ENCODE measurements at places on chromosomes 1 and 21.
A peak's percentile ranks its signal among the peaks of the same experiment; 100 is the strongest.

DNA sequence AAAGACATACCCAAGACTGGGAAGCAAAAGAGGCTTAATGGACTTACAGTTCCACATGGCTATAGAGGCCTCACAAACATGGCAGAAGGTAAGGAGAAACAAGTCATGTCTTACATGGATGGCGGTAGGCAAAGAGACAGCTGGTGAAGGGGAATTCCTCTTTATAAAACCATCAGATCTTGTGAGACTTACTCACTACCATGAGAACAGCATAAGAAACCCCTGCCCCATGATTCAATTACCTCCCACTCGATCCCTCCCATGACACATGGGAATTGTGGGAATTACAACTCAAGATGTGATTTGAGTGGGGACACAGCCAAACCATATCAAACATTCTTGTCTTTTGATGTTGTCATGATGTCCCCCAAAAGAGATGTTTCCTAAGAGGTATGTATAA, 103.3 kb downstream of the DUSP10 start:
- no peak for DNase-seq

- no peak for DNase-seq
These were observed 91.7 kb downstream of the JAK1 start for GRCh38 chr1:64874666-64875065.

GRCh38 chr1:68954841-68955240, 458.0 kb upstream of the DEPDC1 start:
- no peak for DNase-seq

DNA sequence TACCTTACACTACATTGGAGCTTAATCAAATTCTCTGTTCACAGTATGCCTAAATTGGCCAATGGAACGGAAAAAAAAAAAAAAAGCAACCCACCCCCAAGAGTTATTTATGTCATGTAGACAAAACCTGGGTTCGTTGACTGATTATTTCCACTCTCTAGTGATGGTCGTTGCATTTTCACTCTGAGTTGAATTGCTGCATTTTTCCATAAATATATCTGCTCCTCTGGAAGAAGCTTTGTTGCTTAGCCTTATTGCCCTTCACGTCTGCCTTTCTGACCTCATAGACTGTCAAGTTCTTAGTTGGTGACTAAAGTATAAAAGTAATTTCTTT, 90.2 kb upstream of the RUNX1 start:
- no peak for DNase-seq

DNA sequence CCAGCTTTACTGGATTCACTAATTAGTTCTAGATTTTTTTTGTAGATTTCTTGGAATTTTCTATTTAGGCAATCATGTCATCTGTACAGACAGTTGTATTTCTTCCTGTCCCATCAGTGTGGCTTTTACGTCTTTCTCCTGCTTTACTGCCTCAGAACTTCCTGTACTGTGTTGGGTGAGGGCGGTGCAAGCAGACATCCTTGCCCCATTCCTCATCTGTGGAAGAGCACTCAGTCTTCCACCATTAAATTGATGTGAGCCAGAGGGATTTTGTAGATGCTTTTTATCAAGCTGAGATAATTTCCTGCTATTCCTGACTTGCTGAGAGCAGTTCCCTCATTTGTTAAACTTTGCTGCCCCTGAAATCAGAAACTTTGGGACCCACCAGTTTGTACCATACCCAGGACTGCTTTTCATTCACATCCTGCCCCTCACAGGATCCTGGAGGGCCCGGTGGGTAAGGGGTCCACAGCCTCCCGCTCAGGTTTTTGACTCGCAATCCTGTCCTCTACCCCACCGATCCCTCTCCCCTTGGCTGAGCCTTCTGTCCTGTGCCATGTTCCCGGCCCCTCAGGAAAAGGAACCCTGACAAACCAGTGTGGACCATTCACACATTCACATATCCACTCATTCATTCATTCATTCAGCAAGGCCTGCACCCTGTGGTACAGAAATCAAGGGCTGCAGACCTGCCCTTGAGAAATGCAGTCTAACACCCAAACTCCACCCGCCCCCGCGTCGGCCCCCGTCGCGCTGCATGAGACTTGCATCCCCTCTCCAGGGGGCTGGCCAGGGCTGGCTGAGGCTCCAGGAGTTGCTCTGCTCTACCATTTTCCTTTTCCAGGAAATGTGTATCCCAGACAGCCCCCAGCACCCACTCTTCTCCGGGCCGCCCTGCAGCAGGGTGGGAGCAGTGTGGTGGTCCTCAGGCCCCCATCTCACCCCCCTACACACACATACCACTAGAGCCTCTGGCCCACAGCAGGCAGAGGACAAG, 246.5 kb upstream of the VAMP3 start:
- DNase-seq: no peak

DNA sequence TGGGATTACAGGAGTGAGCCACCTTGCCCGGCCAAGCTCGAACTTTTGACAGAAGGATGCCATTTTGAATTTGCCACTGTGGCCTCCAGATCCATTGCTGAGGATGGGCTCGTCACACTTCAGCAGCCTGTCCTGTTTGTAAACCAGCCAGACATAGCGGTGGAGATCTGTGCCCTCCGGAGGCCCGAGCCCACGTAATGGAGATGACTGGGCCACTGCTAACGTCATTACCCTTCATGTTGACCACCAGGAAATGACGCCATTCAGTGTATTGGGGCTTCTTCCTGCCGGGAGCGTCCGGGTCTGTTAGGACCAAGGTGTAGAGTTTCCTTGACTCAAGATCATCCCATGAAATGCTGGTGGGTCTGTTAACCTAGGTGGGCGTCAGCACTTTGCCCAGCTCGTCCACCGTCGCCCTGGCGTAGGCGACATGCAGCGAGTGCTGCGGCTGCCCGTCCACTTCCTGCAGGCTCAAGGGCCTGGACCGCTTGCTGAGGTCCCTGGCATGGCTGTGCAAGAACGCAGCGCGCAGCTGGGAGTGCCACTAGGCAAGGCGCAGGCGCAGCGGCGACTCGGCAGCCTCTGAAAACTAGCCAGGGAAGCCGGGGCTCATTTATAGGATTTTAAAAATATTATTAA, 40.8 kb downstream of the PTPRC start:
- peak; percentile 26 for DNase-seq

DNA sequence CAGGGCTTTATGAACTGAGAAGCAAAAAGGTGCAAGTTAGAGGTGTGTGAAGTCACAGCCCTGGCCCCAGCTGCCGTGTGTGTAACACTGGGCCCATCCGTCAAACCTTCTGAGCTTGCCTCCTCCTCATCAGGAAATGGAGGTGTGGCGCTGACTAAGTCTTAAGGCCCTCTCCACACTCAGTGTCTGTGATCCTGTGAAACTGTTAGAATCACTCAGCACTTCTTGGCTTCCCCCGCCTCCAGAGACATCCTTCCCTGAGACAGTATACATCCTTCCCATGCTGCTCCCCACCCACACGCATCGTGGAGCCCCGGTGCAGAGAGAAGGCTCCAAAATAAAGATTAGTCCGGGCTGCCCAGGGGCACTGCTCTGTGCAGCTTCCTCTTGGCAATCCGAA, 33.3 kb downstream of the LRP8 start:
- DNase-seq: no peak

- no peak for DNase-seq
These were observed 23.7 kb upstream of the TMCO2 start for GRCh38 chr1:40224040-40224439.

DNA sequence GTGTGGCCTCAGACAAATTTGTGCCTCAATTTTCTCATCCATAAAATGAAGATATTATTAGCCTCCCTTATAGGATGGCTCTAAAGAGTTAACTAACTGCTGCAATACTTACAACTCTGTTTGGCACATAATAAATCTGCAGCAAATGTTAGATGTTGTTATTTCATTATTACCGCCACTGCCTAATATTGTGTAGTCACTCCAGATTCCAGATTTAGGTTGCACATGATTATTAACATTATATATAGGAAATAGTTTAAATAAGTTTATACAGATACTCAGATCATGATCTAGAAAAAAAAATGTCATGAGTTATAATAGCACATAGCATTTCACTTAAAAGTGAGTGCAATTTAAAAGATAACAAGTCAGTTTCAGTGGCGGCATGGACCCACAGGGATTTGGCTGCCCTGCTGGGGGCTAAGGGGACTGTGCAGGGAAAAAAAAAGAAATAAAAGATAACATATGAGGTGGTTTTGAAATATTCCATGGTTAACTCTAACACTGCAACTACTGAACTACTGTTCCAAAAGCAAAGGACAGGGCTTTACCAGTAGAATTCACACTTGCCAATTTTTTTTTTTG, 170.4 kb downstream of the TGFBR3 start:
- DNase-seq: no peak

DNA sequence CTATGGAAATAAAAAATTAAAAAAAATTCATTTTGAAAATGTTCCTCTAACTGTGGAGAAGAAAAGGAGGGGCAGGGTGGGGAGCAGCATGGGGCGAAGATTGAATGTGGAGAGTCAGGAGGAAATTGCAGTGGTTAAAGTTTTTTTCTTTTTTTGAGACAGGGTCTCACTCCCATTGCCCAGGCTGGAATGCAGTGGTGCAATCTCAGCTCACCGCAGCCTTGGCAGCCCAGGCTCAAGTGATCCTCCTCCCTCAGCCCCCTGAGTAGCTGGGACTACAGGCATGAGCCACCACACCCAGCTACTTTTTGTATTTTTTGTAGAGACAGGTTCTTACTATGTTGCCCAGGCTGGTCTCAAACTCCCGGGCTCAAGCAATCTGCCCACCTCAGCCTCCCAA, 67.6 kb downstream of the ADSS2 start:
- DNase-seq: peak; percentile 3

- DNase-seq: no peak
These were observed 42.7 kb upstream of the DHCR24 start for GRCh38 chr1:54929700-54930099.

GRCh38 chr1:45071567-45071966, 59.5 kb downstream of the UROD start:
- no peak for DNase-seq

DNA sequence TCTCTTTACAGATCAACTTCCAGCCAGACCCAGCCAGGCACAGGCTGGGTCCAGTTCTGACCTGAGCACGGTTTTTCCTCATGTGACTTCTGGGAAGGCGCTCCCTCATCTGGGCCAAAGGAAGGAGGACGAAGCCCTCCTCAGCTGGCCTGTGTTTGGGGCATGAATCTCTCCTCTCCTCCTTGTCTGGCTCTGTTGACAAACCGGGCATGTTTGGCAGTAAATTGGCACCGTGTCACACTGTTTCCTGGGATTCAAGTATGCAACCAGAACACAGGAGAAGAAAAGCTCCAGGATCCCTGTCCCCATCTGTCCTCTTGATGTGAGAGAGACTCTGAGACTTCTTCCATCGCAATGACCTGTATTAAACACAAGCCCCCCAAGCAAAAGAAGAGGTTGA, 18.3 kb downstream of the NECAP2 start:
- no peak for DNase-seq

DNA sequence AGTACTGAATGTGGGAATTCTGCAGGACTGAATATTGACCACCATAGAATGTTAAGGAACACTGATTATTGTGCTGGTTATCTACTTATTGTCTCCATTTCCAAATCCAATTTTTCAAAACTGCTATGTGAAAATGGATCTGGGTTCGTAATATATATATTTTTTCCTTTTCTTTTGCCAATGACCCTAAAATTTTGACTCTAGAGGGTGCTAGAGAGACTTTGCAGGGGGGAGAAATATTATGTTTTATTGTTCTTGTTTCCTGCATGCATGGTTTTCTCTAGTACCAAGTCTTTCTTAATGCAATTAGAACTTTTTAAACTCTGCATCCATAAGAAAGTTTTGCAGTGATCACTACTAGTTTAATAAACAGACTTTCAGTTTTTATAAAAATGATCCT, 1256.9 kb downstream of the BRINP3 start:
- no peak for DNase-seq

GRCh38 chr1:223534677-223535076, 130.8 kb downstream of the CAPN8 start:
- no peak for DNase-seq

DNA sequence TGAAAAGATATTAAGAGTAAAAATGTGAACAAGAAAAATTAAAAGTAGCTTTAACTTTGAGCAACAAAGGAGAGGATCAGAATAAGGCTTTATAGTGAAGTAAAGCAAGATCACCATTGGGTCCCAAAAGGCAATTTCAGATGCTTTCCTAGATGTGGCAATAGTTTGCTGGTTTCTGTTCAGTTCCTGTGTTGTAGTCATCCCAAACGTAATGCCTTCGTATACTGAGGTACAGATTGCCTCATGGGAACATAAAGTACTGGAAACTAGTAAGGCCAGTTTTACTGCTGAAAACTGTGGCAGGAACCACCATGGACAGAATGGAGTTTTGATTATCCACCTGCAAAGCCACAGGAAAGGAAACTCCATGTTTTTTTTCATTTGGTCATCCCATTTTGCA, 283.5 kb upstream of the SGIP1 start:
- no peak for DNase-seq

DNA sequence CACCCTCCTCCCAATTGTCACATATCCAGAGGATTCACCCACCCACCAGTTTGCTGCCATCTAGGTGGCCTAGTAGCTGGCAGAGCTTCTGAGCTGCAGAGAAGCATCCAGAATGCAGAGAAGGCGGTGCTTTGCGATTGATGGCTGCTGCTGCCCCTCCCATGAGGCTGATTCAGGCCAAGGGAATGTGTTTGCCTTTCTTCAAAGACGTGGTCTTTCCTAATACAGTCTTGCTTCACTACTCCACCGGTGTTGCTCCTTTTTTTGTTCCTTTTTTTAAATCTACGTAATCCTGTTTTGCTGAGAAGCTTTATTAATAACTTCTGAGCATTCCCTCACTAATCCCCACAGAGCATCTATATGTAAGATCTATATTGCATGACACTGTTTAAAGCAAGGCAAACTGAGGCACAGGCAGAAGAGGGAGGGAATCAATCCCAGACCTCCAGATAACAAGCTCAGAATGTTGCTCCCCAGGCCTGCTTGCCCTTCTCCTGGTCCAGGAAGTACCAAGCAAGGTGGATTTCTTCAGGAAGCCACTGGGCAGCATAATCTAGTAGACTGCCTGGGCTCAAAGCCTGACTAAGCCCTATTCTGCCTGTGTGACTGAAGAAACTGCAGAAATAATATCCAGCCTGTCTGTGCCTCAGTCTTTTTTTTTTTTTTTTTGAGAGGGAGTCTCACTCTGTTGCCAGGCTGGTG, 275.5 kb upstream of the FMN2 start:
- peak; percentile 78 for DNase-seq
